Stimulated activated CD4-positive, alpha-beta T cell treated with anti-CD3 and anti-CD28 coated beads, TNF-alpha, amount 100 ng/mL, for 24 hours (primary cell): ENCODE measurements at places on chromosomes 16 and 17.

DNA sequence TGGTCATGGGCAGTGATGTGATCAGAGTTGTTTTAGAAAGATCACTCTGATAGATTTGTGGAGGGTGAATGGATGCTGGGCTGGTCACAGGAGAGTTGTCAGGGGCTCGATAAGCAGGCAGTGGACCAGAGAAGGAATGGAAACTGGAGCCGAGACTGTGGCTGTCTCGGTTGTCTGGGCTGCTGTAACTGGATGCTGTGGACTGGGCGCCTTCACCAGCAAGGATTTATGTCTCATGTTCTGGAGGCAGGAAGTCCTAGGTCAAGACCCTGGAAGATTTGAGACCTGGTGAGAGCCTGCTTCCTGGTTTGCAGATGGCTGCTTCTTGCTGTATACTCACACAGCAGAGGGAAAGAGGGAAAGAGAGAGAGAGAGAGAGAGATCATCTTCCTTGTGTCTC lies 203.6 kb downstream of the HS3ST4 start:
- DNase-seq = no peak

GRCh38 chr17:82217120-82217529 lies 4.5 kb upstream of the CCDC57 start:
- no peak for DNase-seq

DNA sequence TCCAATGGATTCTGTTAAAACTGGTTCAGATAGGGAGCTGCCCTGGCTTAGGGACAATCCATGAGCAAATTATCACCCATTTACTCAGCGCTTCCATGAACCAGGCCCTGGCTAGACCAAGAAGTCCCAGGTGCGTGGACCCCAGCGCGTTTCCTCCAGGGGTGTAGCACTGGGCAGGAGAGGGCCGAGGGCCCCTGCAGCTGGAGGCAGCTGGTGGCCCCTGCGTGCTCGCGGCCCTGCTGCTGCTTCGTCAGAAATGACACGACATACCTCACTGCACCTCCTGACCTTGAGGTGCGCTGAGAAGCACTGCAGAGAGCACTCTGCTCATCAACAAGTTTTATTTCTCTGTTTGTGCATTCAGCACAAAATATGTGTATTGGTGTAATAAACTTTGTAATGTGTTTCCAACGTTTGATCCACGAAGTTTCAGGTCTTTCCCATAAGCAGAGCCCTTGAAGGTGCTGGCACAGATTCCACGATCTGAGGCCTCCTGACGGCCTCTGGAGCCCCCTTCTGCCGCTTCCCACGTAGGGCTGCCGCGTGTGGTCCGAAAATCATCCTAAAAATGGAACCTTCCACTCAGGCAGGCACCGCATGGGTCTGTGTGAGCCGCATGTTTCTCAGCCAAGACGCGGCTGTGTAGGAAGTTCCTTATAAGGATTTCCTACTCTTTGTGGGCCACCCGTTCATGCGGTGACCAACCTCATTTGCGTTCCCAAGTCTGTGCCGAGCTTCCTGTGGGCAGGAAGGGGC lies 50.8 kb upstream of the ZCCHC14 start:
- no peak for DNase-seq

- no peak for DNase-seq
These were observed 23.9 kb upstream of the CCL1 start for GRCh38 chr17:34386697-34387550.

DNA sequence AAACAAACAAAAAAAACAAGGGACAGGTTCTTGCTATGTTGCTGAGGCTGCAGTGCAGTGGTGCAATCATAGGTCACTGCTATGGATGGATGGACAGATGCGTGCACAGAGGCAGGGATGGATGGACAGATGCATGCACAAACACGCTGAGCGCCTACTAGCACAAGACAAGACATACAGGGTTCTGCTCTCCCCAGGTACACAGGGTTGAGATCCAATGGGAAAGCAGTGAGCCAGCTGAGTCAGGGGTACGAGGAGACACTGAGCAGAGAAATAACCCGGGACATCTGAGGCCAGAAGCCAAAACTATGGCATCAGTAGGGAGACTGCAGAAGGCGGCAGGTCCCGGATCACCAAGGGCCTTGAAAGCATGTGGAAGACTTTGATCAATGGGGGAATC lies 6.2 kb downstream of the IL32 start:
- no peak for DNase-seq

DNA sequence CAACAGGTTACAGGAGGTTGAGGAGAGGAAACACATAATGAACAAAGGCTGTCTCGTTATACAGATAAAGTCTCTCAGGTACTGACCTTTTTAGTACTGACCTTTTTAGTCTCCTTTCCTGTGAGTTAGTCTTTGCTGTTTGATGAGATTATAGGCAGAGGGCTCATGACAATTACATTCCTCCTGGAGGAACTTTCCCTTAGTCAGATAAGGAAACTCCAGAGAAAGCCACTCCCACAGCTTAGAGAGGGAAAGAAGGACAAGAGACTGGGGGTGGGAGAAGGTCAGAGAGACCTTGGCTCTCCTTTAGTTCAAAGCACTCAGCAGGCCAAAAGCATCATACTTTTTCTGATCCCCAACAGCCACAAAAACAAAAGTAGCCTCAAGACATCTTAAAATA lies 15.3 kb upstream of the PSMD7 start:
- no peak for DNase-seq

- DNase-seq = no peak
These were observed 370.1 kb upstream of the ZFHX3 start for GRCh38 chr16:73418051-73418450.

GRCh38 chr17:43683928-43684653 lies 22.4 kb upstream of the MEOX1 start:
- DNase-seq = no peak

DNA sequence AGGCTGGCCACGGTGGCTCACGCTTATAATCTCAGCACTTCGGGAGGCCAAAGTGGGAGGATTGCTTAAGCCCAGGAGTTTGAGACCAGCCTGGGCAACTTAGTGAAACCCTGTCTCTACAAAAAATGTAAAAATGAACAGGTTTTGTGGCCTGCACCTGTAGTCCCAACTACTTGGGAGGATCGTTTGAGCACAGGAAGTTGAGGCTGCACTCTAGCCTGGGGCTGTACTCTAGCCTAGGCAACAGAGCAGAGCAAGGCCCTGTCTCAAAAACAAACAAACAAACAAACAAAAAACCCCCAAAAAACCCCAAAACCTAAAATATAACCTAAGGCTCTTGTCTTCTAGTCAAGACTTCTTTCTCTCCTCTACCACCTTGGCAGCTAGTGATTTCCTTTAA lies 7.4 kb upstream of the HIGD1B start:
- no peak for DNase-seq

DNA sequence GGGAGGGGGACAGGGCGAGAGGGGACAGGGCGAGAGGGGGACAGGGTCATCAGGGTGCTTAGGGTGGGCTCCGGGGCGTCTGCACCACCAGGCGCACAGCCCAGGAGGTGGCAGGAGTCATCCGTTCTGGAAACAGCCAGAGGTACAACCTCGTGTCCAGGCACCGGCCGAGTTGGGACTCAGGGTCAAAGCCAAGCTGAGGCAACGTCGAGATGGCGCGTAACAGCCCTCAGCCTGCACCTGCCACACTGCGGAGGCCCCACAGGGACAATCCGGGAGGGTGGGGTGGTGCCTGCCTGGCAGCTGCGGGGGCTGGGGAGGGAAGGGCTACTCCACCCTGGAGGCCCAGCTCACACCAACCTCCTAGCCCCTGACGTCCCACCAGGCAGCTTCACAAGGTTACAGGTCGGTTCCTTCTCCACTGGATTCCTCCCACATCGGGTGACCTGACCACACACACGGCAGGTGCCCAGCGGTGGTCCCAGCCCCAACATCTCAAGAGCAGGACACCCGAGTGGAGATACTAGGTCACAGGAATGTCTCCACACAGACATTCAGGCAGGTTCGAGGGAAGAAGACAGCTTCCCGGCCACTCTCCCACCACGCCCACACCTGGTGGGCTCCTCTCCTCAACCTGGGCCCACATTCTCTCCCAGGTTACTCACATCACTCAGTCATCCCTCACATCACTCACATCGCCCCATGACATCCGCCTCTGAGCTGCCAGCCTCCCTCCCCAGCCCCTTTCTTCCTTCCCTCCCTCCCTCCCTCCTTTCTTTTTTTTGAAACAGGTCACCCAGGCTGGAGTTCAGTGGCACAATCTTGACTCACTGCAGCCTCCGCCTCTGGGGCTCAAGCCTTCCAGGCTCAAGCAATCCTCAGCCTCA lies 47.3 kb downstream of the RPH3AL start:
- DNase-seq = no peak

DNA sequence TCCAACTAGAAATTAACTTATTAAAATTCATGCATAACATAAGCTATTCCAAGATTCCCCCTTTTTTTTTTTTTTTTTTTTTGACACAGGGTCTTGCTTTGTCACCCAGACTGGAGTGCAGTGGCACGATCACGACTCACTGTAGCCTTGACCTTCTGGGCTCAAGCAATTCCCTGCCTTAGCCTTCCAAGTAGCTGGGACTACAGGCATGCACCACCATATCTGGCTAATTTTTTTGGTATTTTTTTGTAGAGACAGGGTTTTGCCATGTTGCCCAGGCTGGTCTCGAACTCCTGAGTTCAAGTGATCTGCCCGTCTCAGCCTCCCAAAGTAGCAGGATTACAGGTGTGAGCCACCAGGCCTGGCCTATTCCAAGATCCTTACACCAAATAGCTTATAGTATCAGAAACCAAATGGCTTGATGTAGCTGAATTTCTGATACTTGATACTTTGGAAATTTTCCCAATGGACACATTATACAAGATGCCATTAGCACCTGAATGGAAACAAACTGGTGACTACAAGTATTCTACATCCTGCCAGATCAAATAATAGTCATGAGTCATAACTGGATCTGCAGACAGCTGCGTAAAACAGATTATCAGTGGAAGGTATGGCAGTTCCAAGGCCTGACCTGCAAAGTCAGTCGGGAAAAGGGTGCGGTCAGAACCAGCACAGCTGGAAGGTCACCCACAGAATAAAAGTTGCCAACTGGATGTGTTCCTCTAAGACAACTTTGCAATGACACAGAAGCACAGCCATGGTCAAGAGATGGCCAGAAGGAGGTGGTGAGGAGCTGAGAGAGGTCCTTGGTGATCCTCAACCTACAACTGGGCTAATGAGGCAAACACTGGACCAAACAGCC lies 14.5 kb downstream of the TUBG1 start:
- no peak for DNase-seq

DNA sequence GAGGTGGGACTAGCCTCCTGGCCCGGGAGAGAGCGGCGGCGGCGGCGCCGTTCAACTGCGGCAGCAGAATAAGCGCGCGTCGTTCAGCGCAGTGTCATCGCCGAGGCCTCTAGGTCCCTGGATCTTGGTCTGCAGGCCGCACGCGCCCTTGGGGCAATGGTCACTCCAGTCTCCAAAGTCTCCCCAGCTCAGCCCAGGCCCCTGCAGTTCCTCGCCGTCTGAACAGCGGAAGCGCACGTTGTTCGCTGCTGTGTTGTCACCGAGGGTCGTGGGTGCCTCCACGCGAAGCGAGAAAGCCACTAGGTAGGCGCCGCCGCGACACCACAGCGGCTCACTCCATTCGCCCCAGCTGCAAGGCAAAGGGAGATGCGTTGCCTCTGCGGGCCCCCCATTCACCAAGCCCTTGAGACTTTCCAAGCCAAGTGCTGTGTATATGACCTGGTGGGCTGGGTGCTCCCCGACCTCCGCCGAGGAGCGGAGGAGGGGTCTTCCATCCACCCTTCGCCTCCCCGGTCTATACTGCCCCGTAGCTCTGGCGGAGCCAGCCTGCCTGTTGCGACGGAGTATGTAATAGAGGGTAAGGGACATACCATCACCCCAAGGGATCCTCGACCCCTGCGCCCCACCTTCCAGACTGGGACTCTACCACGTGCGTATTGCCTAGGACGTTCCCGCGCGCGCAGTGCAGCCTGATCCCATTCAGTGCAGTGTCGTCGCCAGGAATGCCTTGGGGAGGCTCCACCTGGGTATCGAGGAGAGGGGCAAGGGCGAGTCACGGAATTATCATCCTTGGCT lies 656 bp downstream of the VMO1 start:
- DNase-seq = no peak

GRCh38 chr17:41803049-41804020 lies 8.4 kb downstream of the P3H4 start:
- DNase-seq = no peak

GRCh38 chr17:74888469-74888868 lies 5.0 kb downstream of the FADS6 start:
- DNase-seq = no peak
